ENCODE measurements at places on chromosomes 6 and 20.

DNA sequence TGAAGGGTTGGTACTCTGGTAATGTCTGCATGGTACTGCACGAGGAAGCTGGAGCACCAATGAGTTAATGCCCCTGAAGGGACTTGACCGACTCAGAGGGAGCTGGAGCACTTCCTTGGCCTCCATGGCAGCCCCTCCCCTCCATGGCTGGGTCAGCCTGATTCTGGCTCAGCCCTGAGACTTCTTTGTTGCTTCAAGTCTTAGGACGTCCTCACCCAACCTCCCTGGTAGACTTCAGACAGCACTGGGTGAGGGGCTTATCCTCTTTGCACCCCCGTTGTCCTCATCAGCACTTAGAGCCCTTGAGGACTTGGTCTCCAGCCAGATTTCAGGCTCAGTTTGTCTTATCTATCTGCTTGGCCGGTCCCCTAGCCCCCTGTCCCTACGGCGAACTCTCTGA, 16.4 kb upstream of the TAGAP start:
- DNase-seq: no peak

GRCh38 chr20:49594931-49595315, 27.0 kb upstream of the PTGIS start:
- no peak for DNase-seq

DNA sequence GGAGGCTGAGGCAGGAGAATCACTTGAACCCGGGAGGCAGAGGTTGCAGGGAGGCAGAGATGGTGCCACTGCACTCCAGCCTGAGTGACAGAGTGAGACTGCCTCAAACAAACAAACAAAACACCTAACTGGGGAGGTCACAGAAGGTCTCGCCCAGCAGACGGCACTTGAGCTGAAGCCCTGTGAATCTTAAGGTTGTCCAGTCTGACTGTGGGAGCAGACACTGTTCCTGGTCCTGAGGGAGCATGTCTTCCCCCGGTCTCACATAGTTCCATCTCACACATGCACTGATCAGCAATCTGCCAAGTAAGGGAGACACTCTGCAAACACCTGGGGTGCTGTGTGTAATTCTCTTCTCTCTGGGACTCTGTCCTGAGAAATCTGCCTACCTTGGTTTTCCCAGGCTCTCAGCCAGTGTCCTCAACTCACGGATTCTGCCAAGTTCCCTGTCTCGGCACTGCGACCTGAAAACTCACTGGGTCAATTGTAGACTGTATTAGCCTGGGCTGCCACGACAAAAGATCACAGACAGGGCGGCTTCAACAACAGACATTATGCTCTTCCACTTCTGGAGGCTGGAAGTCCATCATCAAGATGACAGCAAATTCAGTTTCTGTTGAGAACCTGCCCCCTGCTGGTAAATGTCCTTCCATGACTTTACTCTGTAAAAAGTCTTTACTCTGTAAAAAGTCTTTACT, 94.3 kb downstream of the JPH2 start:
- DNase-seq: no peak

DNA sequence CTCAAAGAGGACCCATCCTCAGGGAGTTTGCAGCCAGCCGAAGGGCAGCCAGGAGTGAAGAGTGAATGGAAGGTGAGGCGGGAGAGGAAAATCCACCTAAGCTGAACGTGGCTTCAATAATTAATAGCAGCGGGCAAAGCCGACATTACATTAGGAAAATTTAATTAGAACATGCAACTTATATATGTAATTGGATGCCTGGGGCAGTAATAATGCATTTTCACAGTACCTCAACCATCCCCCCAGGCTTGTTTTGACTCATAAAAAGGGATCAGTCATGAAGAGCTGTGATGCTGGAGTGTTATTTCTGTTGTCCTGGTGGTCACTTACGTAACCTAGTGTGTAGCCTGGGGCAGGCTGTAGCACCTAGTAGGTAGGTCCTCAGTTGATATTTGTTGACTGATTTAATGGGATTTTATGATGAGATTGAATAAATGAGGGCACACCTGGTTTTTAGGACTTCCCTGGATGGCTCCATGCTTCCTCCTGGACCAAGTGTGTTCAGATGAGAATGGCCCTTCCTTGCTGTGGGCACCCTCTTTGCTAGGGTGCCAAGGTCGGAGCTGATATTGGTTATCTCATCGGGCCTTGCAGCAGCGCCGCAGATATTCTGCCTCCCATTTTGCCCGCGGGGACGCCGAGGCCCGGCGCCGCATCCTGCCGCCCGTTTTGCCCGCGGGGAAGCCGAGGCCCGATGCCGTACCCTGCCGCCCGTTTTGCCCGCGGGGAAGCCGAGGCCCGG, 128.8 kb downstream of the CDH26 start:
- no peak for DNase-seq

DNA sequence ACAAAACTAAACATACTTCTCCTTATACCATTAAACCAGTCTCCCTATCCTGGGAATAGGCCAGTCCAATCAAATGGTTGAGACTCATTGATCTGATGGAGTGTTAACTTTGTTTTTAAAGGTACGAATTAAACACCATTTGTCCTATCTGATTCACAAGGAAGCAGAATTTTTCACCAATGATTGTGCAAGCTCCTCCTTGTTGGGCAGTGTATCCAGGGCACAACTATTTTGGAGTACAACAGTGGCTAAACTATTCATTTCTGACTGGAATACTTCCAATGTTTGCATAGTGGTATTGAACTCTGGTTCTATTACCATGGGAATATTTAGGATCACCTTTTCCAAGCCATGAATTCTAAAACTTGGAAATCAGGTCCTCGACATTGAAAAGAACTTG, 5.4 kb upstream of the PPP1R3G start:
- no peak for DNase-seq

- DNase-seq: no peak
Observed at GRCh38 chr6:127201321-127201720, 65.3 kb upstream of the RNF146 start.

GRCh38 chr6:27672113-27672799, 199.4 kb upstream of the ZNF184 start:
- DNase-seq: peak; percentile 62

GRCh38 chr6:165808021-165808420, 145.0 kb upstream of the PDE10A start:
- DNase-seq: no peak

DNA sequence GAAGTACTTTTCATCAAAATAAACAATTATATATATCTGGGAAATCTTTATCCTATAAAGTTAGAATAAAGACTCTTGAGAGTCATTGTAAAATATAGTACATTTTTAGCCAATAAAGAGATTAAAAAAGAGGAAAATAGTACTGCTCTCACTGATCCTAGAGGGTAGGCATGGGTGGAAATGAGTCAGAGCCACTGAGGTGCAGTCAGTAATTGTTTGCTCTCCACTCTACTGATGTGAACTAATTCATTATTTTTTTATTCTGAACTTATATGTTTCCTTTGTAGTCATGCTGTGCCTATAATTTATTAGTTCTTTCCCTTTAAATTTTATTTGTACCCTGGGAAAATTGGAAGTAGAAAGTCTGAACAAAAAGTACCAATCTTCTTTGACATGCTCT, 1359.4 kb upstream of the GJE1 start:
- DNase-seq: no peak

DNA sequence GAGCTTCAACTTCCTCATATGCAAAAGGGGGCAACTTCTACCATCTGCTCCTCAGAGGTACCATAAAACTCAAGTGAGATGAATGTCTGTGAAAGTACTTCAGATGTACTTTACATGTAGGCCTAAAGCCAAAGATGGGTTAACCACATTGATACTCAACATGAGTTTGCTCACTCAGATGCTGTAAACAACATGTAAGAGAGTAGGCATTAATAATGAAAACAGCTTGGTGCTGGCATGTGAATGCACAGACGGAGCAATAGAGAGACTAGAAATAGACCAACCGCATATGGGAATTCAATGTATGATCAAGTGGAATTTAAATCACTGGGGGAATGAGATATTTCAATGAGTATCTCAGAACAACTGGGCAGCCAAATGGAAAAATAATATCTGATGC, 143.8 kb upstream of the CDYL start:
- no peak for DNase-seq

DNA sequence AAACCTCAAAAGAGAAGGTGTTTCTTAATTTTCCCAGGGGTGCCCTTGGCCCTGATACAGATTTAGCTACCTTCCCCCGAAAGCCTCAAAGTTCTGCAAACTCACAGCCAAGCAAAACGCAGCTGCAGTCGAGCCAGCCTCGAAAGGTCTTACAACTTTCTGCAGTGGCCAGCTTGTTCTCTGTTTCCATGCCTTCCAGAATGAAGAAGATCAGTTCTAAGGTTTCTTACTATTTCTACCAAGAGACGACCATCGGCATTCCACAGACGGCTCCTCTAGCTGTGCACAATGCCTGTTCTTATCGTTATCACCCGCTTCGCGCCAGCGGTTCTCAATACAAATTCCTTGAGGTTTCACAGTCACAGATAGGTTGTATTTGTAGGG, 28.5 kb upstream of the CCR6 start:
- no peak for DNase-seq

- DNase-seq: no peak
Observed at GRCh38 chr20:6123649-6124014, 802 bp upstream of the FERMT1 start.

DNA sequence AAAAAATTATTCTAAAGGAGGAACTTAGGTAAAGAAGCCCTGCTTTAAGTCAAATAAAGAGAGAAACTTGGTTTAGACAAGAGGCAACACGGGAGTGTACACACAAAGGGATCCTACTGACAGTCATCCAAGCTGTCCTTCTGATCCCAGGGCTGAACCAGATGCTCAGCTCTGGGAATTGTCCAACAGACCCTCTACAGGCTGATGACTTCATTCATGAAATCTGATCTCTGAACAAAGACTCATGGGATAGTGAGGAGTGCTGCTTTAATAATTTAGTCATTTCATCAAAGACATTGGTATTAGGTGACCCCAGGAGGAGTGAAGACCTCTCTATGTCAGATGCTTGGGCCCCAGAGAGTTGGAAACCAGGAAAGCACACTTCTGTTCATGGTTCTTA, 65.6 kb upstream of the ARMH2 start:
- no peak for DNase-seq

DNA sequence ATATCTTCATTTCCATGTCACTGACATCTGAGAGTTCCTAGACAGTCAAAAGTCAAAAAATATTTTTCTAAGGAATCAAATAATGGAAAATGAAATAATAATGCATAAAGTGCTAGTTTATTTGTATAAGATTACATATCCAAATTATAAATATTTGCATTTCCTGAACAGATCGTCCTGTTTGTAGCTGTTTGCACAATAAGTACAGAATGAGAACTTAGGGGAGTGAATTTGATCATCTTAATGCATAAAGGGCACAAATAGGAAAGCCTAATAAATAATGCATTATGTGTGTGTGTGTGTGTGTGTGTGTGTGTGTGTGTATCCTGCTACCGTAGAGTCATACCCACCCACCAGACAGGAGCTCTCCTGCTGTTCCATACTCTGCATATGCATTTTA, 521.0 kb upstream of the EPHA7 start:
- no peak for DNase-seq

Data from activated T-cell treated with anti-CD3 and anti-CD28 coated beads, Interleukin-2, amount 50 U/mL, for 48 hours (primary cell).